ENCODE measurements at places on chromosomes 7 and 10.
A peak's percentile ranks its signal among the peaks of the same experiment; 100 is the strongest.

GRCh38 chr7:122766593-122766992, 63.9 kb upstream of the RNF148 start:
- DNase-seq, result no peak

DNA sequence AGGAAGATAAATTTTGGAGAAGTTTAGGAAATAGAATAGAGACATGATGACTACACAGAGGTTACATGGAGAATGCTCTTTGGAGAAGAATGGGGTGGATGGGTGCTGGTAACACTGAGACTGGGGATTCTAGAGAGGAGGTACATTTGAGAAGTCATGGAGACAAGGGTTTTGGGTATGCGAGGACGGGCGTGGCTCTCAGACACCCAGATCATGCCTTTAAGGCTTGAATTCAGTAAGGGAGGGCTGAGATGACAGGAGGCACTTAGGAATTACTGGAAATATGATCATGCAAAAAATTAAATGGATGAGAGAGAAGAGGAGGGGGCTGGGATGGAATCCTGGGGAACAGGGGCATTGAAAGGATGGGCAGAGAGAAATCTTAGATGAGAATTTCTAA, 168.8 kb downstream of the ITGA8 start:
- DNase-seq, result no peak

DNA sequence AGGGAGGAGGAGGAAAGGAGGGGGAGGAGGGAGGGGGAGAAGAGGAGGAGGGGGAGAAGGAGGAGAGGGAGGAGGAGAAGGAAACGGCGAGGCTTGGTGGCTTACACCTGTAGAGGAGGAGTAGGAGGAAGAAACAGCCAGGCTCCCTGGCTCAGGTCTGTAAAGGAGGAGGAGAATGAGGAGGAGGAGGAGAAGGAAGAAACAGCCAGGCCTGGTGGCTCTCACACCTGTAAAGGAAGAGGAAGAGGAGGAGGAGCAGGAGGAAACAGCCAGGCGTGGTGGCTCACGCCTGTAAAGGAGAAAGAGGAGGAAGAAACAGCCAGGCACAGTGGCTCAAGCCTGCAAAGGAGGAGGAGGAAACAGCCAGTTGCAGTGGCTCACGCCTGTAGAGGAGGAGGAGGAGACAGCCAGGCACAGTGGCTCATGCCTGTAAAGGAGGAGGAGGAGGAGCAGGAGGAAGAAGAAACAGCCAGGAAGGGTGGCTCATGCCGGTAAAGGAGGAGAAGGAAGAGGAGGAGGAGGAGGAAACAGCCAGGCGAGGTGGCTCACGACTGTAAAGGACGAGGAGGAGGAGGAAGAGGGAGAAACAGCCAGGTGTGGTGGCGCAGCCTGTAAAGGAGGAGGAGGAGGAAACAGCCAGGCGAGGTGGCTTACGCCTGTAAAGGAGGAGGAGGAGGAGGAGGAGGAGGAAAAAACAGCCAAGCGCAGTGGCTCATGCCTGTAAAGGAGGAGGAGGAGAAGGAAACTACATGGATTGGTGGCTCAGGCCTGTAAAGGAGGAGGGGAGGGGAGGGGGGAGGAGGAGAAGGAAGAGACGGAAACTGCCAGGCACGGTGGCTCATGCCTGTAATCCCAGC, 14.9 kb upstream of the CRCP start:
- DNase-seq, result peak; percentile 17

DNA sequence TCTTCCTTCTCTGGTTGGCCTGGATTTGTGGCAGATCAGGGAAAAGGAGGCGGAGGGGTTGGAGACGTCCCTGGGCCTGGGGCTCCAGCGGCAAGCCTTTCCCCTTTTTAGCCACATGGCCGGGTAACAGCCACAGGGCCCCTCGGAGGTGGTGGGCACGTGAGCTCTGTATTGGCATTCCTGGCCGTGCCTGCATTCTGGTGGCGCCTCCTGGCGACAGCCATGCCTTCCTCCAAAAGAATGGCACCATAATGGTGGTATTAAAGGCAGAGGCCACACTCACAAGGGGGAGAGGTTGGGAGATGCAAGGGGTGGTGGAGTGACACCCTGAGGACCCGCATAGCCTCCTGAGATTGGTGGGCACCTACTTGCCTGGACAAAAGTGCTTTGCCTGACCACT, 3.0 kb upstream of the AQP1 start:
- no peak for DNase-seq

DNA sequence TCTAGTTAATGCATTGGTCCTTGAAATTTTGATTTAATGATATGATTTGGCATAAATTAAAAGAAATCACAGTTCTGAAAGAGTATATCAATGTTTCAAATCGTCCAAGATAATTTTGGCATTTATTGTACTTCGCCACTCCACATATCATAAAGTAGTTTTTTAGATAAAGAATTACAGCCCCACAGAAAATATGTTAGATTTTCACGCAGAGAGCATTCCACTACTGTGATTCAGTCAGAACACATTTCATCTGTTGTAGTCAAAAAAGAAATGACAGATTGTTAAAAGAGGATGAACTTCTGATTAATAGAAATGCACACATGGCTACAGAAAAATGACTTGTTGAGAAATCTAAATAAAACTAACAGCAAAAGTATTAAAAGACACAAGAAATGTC, 1063.5 kb upstream of the LRRN3 start:
- no peak for DNase-seq

- DNase-seq, result no peak
These were observed 52.6 kb downstream of the TRRAP start for GRCh38 chr7:98930921-98931320.

DNA sequence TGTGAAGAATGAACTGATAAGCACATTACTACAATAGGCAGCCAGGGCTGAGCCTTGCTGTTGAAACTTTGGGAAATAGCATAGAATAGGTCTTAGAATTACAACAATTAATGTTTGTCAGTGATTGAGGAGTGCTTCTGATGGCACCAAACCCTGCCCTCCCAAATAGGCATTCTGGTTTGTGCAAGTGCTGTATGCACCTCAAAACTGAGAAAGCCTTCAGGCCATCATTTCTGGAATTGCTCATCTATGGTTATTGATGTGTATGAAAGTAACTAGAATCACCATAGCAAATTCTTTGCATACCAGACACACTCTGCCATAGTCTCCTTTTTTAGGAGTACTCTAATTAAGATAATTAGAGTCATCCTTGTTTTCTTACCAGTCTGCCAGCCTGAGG, 585.0 kb upstream of the MBL2 start:
- no peak for DNase-seq

DNA sequence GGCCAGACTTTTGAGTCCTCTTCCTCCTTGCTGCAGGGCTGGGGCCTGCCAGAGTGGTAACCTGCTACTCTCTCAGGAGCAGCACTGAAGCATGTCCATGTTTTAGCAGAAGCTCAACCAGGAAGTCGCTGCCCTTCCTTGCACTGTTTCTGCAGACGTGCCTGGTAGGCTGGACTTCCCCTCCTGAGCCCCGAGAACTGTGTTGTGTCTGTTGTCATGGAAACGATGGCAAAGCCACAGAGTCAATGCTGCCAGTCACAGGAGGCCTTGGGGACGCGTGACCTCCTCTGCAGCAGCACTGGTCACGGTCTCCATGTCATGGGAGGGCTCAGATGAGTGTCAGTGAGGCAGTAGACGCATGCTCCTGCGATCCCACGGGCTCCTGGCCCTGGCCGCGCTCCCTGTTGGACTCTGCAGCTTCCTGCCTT, 145.5 kb downstream of the FANK1 start:
- no peak for DNase-seq

- DNase-seq, result peak; percentile 62
These were observed 456.4 kb upstream of the PFKP start for GRCh38 chr10:2610946-2611345.

- DNase-seq, result no peak
These were observed 38.8 kb upstream of the GRB10 start for GRCh38 chr7:50821457-50822008.

- DNase-seq, result no peak
These were observed 66.8 kb downstream of the LRMDA start for GRCh38 chr10:75497997-75498883.

GRCh38 chr10:58943256-58943890, 233.1 kb upstream of the PHYHIPL start:
- DNase-seq, result no peak

GRCh38 chr7:33903791-33904680, 1.3 kb upstream of the BMPER start:
- peak; percentile 39 for DNase-seq

DNA sequence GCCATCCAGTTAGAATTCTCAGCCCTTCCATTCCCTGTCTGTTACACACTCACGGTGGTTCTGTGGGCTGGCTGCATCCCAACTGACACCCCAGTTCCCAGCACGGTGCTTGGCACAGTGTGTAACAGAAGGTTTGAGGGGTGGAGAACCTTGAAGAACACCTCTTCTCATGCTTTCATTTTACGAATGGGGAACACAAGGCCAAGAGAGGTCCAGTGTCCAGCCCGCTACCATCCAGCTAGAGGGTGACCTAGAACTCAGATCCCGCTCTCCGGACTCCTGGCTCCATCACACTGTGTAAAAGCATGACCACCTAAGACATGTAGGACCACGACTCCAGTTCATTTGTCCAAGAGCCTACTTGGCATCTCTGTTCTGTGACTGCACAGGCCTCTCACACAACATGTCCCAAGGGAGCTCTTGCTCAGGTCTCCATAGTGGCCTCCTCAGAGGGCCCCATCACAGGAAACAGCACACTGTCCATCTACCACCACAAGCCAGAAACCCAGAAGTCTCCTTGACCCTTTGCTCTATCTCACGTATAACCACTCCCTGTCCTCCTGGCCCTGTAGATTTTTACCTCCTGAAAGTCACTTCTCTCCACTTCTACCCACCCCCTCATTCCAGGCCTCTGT, 2.8 kb upstream of the CDH23 start:
- DNase-seq, result no peak

- DNase-seq, result no peak
These were observed 32.9 kb upstream of the CCDC71L start for GRCh38 chr7:106693677-106694353.

DNA sequence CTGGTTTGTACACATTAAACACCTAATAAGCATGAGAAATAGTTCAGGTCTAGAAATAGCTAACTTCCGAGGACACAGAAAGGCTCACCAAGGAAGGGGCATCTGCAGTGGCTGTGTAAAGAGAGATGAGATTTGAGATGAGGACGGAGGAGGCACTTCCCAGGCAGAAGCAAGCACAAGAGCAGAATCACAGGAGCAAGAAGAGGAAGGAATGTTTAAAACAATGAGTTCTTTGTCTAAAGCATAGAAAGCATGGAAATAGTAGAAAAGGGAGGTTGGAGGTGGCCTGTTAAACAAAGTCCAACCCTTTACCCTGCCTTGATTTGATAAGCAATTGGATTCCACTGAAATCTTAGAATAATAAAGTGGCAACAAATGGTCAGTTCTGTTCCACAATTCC, 11.6 kb upstream of the PON3 start:
- no peak for DNase-seq

GRCh38 chr7:34491899-34492298, 166.1 kb upstream of the NPSR1 start:
- no peak for DNase-seq

DNA sequence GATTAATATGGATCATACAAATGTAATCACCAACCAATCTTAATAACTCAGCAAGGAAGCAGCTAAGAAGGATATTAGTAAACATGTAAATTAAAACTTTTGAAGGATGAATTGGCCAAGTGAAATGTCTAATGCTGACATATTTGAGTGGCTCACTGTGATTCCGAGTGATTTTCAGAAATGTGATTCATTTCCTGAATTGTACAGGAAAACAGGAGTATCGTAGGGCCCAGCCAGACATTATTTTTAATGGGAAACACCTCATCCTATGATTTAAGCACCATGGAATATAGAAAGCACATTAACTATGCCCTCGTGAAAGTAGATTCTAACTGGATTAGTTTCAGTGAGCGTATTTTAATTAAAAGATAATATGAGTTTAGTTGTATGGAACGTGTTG, 82.3 kb downstream of the LHFPL3 start:
- DNase-seq, result no peak

DNA sequence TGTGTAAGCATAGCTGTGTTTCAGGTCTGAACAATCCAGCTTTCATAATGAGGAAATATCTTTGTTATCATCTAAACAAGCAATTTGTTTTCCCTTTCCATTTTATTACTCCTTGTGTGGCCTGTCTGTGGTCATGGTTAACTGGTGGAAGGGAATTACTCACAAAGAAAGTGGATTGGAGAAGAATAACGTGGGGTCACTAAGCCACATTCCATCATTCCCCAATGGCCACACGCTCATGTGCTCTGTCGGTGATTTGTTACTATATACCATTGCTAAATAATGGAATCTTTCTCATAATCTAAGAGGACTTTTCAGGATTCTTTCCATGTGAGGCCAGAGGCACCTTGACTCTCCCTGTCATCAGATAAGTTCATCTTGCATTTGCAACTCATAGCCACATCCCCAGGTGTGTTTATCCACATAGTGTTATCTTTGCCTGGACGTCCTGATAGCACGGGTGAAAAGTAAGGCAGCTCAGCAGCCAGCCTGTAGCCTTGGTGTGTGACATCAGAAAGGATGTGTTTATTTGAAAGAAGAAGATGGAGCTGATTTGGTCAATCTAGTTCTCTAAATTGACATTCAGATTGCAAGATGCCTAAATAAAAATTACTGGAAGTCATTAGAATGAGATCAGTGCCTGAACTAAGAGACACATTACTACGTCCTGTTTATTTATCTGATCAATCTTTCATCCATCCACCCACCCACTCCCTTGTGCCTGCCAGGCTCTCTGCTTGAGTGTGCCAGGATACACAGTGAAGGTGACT, 128.9 kb downstream of the CELF2 start:
- DNase-seq, result no peak

- DNase-seq, result no peak
These were observed 277.0 kb downstream of the GFRA1 start for GRCh38 chr10:115996031-115996430.

DNA sequence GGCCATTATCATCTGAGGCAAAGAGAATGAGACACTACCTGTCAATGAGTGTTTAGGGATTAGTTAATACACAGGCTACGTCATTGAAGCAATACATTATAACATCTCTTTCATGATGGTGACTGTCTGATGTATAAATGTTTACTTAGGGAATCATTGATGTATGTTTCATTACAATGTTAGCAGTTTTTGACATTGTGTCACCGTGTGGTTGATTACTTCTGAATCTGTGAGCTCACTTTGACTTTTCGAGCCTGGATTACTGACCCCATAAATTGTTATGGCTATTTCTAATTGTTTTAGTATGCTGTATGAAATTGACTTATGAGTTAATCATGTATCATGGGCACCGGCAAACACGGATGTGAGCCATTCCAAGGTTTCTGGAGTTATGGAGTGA, 494.0 kb downstream of the MAGI2 start:
- no peak for DNase-seq

GRCh38 chr10:124158592-124158991, 65.2 kb upstream of the CHST15 start:
- DNase-seq, result no peak

DNA sequence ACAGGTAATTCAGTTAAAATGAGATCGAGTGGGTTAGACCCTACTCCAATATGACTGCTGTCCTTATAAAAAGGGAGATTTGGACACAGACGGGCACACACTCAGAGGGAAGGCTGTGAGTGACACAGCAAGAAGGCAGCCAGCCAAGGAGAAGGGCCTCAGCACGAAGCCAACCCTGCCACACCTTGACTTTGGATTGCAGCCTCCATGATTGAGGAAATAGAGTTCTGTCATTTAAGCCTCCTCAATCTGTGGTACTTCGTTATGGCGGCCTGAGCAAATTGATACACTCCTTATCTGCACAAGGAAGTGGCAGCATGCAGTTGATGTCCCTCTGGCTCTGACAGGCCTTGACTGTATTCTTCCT, 43.8 kb downstream of the SH2D4B start:
- no peak for DNase-seq

- no peak for DNase-seq
These were observed 251.3 kb downstream of the VTI1A start for GRCh38 chr10:112698133-112698817.
